ENCODE measurements at places on chromosomes 13 and 19.
A peak's percentile ranks its signal among the peaks of the same experiment; 100 is the strongest.

GRCh38 chr13:113668491-113668971 lies 1.5 kb downstream of the GRK1 start:
- peak; percentile 11 for DNase-seq

GRCh38 chr13:44436589-44437337 lies 63.1 kb downstream of the SERP2 start:
- peak; percentile 39 for DNase-seq

DNA sequence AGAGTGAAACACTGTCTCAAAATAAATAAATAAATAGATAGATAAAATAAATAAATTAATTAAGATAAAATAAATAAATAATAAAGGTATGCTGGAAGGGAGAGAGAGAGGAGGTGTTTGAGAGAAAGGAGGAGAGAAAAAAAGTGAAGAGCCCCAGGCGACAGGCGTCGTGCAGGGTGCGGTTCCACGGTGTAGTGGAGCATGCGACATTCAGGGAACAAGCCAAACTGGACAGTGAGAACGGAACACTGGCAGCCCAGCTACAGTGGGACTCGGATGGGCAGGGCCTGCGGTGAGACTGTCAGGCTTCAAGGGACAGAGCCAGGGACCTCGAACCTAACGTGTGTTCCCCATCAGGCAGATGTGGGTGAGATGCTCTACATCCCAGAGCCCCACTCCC lies 9.4 kb downstream of the SULT2B1 start:
- no peak for DNase-seq

DNA sequence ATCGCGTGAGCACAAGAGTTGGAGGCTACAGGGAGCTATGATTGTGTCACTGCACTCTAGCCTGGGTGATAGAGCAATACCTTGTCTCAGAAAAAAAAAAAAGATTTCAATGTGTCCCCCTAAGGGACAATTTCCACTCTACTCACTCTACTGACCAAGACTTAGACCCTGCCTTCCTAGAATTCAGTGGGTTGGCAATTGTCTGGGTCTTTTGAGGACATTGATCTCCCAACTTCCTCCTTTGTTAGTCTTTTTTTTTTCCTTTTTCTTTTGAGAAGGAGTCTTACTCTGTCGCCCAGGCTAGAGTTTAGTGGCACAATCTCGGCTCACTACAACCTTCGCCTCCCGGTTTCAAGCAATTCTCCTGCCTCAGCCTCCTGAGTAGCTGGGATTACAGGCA lies 2.2 kb downstream of the SPTBN4 start:
- no peak for DNase-seq

- no peak for DNase-seq
Measured at GRCh38 chr13:31595563-31595962, 143.8 kb upstream of the RXFP2 start.

DNA sequence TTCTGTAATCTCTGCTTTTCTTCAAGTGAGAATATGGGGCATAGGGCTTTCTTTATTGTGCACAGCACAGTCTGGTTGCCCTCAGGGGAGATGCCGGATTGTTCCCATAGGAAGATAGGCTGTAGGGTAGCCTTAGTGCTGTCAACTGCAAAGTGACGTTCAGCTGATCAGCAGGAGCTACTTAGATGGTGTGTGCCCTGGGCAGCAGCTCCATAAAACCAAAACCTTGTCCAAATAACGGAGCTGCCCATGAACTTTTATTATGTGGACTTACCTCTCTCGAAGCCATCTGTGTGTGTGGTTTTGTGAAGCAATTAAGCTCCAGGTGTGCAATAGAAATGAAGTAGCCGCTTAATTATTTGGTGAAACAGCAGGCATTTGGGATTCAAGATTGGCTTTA lies 120.0 kb upstream of the RNF113B start:
- no peak for DNase-seq

GRCh38 chr19:30564551-30565011 lies 192.4 kb downstream of the ZNF536 start:
- no peak for DNase-seq

- no peak for DNase-seq
Measured at GRCh38 chr13:50645092-50645491, 198.4 kb downstream of the DLEU7 start.

GRCh38 chr13:50123862-50124535 lies 108.8 kb downstream of the KCNRG start:
- DNase-seq = peak; percentile 80

- DNase-seq = no peak
Measured at GRCh38 chr13:29846475-29847256, 3.8 kb downstream of the UBL3 start.

- no peak for DNase-seq
Measured at GRCh38 chr19:5772416-5772815, 12.1 kb downstream of the PRR22 start.

DNA sequence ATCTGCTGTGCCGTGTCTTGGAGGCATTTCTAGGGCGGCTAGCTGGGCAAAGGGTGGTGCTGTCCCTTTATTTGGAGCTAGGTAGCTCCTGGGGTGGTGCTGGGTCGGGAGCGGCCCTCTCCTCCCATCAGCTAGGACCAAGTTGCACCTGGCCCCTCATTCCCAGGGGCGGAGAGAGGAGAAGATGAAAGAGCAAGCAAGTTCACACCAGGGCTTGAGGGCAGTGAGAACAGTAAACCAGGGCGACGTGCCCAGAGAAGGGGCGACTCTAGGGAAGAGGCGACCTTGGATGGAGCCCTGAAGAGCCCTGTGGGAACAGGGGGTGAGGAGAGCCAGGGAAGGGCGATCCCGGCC lies 17.0 kb upstream of the KCNN1 start:
- DNase-seq = no peak

- DNase-seq = no peak
Measured at GRCh38 chr13:26718146-26718545, 42.4 kb downstream of the GPR12 start.

DNA sequence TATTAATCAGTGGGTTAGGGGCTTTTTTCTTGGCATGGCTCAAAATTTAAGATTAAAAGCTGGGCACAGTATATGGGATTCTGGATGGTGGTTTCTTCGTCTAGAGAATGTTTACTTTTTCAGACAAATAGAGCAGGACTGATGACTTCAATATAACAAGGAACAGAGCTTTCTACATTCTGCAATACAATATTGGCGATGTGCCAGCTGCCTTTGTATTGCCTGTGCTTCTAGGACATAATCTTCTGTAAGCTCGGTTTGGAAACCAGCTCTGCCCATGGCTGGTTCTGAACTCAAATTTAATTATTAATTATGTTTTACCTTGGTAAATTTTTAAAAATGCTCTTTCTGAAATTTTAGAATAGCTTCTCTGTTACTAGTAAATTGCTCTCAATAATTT lies 139.1 kb upstream of the TRPC4 start:
- DNase-seq = no peak

DNA sequence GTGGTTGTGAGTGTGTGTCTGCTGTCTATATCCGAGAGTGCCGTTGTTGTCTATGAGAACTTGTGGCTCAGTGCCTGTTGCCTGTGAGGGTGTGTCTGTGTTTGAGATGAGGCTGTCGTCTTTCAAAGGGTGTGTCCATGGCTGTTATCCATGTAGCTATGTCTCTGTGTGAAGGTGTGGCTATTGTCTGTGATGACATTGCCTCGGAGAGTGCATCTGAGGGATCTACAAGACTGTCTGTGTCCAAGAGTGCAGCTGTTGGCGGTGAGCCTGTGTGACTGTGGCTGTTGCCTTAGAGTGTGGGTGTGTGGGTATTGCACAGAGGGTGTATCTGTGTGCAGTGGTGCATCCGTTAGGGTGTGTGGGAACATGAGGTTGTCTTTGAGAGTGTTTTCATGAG lies 4.9 kb downstream of the NUMBL start:
- DNase-seq = no peak

DNA sequence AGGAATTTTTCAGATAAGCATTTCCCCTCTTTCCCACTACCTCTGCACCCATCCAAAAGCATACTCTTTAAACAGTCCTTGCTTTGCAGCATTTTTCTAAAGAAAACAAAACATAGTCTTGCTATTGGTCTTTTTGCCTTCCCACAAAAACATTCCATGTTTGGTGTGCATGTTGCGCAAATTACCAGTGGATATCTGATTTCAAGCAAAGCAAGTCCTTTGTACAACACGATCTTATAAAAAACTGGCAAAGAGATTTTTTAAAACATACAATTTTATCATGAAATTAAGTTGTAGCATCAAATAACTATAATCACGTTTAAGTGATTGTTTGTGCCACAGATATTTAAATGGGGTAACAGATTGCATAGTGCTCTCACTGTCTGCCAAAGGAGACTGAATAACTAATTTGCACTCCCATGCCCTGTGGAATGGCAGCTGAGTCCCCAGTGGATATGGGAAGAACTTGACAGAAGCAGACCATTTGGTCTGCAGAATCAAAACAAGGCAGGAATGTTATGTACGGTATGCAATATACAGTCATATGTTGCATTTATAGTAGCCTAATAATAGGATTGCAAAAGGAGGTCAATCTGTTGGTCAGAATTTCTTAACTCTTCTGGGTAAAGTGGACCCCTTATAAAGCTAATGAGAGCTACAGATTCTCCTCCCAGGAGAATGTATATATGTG lies 285.7 kb downstream of the TBC1D4 start:
- no peak for DNase-seq

DNA sequence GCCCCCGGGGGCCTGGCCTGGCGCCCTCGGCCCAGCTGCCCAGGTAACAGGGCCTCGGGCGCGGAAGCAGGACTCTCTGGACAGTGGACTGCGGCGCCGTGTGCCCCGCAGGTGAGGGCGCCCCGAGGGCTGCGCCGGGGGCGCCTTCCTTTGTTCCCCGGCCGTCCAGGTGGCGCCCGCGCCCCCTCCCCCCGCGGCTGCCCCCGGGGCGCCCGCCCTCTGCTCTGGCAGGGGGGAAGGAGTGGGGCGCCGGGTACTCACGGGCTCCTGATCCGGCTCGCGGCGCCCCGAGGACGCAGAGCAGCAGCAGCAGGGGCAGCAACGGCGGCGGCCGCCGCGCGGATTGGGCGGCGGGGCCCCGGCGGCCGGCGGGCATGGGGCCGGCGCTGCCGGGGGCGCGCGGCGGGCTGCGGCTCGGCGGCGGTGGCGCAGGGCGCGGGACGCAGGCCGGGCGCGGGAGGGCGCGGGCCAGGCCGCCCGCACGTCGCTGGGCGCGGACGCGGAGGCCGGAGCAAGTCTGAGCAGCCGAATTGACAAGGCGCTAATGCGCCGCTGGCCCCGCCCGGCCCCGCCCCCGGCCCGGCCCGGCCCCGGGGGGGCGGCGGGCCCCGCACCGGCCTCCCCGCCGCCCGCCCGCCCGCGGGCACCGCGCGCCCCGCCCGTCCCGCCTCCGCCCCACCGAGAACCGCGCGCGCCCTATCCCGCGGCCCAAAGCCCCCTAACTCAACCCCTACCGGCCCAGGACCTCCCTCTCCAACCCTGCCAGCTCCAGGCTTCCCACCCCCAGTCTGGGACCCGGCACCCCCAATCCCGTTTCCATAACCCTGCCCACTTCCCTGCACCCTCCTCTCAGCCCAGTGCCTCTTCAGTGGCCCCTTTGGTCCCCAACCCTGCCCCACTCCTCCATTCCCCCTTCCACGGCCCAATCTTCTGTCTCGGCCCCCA lies at the start of gene CRLF1:
Gene CRLF1, minus strand, starts transcription at position 519 of the 945 bp plus-strand sequence. Its CDS starts 143 bp downstream, at position 376.
- DNase-seq = no peak

GRCh38 chr19:15072930-15073647 lies 8.9 kb upstream of the OR1I1 start:
- no peak for DNase-seq

DNA sequence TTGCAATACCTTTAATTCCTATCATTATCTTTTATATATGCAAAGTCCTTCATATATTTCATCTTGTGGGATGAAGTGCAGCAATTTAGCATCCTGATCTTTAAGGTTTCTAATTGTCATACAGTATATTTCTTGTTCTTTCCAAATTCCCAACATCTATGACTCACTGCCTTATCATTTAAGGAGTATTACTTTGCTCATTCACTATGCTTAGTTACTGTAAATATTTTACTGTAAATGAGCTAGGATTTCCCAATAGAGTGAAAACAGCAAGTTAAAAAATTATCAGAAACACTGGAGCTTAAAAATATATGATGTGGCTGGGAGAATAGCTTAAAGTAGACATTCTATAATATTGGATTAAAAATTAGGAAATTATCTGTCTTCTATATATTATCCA lies 69.9 kb downstream of the SLITRK6 start:
- DNase-seq = no peak

DNA sequence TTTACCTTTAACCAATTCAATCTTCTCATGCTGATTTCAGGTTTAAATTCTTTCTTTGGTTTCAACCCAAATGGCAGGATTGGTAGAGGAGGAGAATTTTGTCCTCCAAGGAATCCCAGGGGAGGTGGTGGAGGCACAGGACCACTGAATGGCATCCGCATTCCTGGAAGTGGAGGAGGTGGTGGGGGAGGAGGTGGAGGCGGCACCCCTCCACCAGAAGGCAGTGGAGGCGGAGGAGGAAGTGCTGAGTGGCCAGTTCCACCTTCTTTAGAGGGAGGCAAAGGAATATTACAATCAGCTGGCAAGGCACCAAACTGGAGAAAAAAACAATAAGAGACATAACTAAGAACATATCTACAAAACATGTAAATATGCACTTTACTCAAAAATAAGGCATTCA lies 192.9 kb downstream of the DIAPH3 start:
- no peak for DNase-seq

DNA sequence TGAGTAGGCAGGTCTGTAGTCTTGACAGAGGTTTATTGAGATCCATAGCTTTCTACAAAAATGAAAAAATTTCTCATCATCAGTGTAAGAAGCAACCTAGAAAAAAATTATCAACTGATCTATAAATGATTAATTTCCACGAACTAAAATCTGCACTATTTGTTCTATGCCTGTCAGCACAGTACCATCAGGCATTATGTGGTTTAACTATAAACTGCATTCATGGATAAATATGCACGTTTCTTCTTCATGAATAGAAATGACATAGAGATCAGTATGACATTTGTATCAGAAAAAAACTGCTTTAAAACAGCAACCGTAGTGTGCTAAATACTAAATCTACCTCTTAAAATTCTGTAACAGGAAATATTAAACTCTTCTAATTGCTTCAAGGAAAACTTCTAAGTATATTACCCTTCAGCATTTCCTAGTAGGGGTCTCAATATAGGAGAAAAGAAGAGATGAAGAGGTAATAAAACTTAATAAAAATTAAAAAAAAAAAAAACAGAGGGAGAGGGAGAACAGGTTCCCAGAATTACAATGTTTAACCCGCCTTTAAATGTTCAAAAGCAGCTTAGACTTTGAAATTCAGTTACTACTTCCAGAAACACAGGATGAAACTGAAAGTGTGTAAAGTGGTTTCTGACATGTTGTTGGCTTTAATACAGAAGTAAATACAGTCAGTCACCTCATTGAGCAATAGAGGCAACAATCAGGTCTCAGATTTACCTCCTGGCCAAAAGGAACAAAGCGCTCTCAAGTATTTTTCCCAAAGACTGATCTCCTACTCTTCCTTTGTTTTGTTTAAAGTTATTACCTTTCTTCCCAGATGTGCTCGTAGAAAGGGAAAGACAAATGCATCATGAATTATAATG lies 144.4 kb downstream of the DIAPH3 start:
- DNase-seq = no peak

GRCh38 chr13:100476963-100477362 lies 111.6 kb downstream of the GGACT start:
- no peak for DNase-seq
